Stimulated activated CD4-positive, alpha-beta T cell treated with anti-CD3 and anti-CD28 coated beads, Interleukin-2, amount 100 ng/mL, for 4 hours (primary cell): ENCODE measurements at places on chromosomes 5 and 9.
A peak's percentile ranks its signal among the peaks of the same experiment; 100 is the strongest.

- DNase-seq, result no peak
Measured at GRCh38 chr5:110045158-110045557, 355.4 kb downstream of the MAN2A1 start.

GRCh38 chr9:89498852-89499480 is 1.1 kb upstream of the SEMA4D start:
- no peak for DNase-seq

GRCh38 chr5:110718311-110718710 is 8.2 kb downstream of the TMEM232 start:
- no peak for DNase-seq

GRCh38 chr9:26802921-26803320 is 89.7 kb downstream of the CAAP1 start:
- DNase-seq, result no peak

- DNase-seq, result no peak
Measured at GRCh38 chr5:8185852-8186251, 316.9 kb downstream of the MTRR start.

GRCh38 chr5:150734579-150735384 is 24.0 kb downstream of the DCTN4 start:
- DNase-seq, result no peak

- no peak for DNase-seq
Measured at GRCh38 chr5:142073362-142073988, 35.1 kb upstream of the NDFIP1 start.

DNA sequence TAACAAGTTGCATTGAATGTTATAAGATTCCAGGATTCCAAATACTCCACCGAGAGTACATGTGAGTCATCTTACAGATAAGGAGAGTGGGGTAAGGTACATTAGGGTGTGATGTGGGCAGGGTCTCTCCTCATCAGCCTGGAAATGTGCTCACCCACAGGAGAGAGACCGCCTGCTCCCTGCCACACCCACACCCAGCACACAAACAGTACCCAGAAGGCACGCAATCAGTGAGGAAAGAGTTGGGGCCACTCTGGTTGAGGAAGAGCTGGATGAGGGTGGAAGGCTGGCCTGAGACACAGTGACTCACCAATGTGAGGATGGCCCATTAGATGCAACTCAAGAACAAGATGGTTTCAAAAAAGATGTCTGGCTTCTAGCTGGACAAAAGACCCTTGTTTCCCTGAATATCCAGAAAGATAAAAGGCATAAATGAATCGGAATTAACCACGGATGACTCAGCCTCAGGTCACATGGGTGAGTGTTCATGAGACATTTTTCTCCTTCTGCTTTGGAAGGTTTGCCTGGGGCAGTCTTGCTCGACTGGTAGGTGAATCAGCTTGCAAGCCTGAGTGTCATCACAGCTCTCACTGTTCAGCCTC is 51.1 kb upstream of the LHFPL2 start:
- no peak for DNase-seq

- no peak for DNase-seq
Measured at GRCh38 chr5:132841305-132841704, 10.9 kb upstream of the SHROOM1 start.

DNA sequence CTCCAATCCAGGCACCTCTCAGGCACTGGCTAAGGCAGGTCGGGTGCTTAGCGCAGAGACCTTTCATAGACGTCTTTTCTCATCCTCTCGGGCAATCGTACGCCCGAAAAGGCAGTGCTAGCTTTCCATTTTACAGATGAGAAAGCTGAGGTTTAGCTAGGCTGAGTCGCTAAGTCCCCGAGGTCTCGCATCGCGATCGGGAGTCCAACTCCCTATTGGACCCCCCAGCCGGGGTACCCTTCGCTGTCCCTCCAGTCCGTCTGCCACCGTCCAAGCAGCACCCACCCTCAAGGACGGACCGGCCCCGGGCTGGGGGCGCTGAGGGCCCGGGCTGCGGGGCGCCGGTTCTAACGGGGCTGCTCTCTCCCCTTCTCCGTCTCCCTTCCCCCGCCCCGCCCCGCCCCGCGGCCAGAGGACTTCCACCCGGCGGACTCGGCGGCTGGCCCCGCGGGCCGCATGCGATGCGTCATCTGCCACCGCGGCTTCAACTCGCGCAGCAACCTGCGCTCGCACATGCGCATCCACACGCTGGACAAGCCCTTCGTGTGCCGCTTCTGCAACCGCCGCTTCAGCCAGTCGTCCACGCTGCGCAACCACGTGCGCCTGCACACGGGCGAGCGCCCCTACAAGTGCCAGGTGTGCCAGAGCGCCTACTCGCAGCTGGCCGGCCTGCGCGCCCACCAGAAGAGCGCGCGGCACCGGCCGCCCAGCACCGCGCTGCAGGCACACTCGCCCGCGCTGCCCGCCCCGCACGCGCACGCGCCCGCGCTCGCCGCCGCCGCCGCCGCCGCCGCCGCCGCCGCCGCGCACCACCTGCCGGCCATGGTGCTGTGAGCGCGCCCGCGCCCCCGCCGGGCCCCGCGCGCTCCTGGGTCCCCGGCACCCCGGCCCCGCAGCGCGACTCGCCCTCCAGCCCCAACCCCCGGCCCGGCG is 12.5 kb upstream of the EXOSC2 start:
- DNase-seq, result peak; percentile 49

DNA sequence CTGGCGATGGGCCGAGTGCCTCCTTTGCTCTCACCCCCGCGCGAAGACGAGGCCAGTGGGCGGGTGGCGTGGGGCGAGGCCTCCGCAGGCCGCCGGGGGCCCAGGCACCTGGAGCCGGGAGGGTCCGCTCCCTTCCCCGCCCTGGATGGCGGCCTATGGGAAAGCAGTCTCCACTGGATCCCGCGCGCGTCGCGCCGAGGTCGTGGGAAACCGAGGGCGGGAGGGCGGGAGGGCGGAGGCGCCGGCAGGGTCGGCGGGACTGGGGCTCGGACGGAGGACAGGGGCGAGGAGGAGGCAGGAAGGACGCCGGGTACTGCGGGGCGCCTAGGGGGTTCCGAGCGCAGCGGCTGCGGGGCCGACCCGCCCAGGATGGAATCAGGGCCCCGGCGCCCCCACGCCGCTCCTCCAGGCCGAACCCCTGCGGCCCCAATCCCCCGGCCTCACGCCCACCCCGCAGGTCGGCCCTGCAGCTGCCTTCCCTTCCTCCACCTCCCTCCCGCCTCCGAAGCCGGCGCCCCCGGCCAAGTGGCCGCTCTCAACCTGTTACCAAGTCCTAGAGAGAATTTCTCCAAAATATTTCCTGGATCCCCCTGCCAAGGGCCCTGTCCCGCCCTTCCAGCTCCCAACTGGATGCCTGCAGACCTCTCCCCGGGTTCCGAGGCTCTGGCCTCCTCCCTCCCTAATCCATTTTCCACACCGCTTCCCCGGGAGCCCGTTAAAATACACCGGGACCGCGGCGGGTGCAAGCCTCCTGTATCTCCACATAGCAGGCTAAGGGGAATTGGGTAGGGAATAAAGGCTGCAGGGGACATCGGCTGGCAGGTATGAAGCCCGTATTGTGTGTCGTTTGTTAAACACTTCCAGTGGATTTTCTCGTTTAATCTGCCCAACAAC is 146.3 kb downstream of the ERCC6L2 start:
- DNase-seq, result no peak

GRCh38 chr9:113805486-113806132 is 70.5 kb upstream of the ZNF618 start:
- no peak for DNase-seq

GRCh38 chr5:7324919-7325318 is 71.0 kb upstream of the ADCY2 start:
- DNase-seq, result no peak

DNA sequence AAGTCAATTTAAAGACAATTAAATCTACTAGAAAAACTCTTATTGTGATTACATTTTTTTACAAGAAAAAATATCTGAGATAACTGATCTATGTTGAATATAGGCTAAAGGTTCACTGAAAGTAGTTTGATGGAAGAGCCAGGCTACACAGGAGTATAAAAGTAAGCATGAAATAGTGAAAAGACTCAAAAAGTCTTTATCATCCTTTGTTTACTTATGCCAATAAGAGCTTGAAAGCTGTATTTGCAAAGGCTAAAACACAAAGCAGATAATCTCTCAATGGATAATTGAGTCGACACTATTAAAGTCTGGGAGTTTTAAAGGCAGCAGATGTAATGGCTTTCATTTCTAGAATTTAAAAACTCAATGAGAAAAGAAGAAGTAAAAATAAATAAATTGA is 42.0 kb downstream of the SSBP2 start:
- DNase-seq, result no peak

GRCh38 chr5:93995126-93995621 is 253.8 kb upstream of the POU5F2 start:
- no peak for DNase-seq

DNA sequence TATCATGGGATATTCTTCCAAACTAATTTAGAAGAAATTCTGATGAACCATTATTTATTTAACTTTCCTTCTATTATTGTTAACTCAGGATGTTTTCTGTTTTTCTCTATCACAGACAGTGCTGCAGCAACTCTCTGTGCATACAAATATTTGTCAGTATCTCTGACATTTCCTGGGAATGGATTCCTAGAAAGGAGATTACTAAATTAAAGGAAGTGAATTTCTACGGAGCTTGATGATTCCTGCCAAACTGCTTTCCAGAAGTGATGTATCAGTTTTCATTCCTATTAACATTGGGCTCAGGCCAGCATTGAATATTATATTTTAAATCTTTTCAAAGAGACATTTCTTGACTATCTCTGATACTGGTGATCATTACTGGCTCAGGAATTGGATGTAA is 26.0 kb upstream of the MAST4 start:
- no peak for DNase-seq

DNA sequence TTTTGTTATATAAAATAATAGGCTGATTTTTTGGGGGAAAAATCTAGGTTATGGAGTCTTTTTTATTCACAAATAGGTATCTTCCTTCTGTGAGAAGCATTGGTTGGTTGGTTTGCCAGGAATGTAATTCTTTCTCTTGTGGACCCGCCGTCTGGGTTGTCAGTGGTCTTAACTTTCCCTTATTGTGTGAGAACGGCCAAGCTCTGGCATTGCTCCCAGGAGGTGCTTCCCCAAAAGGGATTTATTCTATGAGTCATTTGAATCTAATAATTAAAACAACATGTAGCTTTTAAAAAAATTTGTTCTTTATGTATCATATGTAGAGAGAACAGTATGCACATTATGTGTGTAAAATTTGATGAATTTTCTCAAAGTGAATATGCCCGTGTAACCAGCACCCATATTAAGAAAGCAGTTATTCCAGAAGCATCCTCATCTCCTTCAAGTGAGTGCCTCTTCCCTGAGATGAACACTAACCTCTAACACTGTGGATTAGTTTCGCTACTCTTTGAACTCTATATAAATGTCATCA is 114.4 kb downstream of the MAST4 start:
- DNase-seq, result no peak

DNA sequence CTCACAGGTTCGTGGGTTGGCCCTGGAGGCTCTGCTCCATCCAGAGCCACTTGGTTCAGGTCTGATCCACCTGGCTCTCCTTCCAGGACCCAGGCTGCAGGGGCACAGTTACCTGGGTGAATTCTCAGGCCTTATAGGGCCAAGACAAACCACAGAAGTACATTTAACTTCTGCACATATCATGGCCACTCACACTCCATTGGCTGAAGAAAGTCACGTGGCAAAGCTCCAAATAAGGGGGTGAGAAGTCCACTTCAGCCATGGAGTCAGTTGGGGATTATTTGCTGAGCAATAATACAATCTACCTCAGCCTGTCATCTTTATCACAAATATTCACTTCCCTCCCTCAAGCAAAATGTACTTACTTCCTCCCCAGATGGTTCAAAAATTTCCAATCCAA is 83.6 kb downstream of the MACROH2A1 start:
- no peak for DNase-seq

DNA sequence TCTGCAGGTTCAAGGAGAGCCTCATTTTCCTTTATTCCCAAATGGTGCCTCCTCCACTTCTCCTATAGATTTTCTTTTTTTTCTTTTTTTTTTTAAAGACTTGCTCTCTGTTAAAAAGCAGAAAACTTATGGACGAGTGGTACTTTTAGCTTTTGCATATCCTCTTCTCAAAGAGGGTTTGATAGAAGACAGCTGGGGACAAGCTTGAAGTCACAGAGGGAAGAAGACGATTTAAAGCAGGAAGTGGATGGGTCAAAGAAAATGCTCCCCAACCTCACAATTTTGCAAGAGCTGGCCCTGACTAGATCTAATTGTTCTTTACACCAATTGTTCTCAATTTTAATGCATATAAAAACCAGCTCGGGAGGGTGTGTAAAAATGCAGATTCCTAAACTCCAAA is 48.9 kb downstream of the APBA1 start:
- no peak for DNase-seq
